ENCODE measurements at places on chromosomes 11 and 22.

- no peak for DNase-seq
These were observed 16.5 kb downstream of the BRD1 start for GRCh38 chr22:49811020-49811791.

- no peak for DNase-seq
These were observed 717.8 kb downstream of the JRKL start for GRCh38 chr11:97107604-97108003.

GRCh38 chr11:100830978-100831732 lies 144.1 kb downstream of the ARHGAP42 start:
- DNase-seq = no peak

GRCh38 chr11:1727861-1728260 lies 22.5 kb downstream of the IFITM10 start:
- DNase-seq = no peak

- no peak for DNase-seq
These were observed 17.7 kb downstream of the LRP5 start for GRCh38 chr11:68329978-68330699.

DNA sequence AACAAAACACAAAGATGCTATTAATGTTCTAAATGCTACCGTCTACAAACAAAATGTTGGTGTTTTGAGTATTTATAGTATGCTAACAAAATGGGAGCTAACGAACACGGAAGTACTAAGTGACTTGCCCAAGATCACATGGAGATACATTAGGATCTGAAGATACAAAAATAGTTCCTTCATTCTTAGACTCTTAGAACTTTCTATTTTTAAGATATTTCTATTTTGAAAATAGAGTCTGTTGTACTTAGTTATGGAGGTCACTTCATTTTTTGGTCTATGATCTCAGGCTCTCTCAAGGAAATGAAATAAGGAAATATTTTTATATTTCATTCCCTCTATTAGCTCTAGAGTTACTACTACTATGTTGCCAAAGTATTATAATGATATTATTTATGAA lies 64.2 kb downstream of the APOL5 start:
- no peak for DNase-seq

Data from activated T-cell treated with anti-CD3 and anti-CD28 coated beads for 4 hours (primary cell).